ENCODE measurements at places on chromosomes 11 and 22.

DNA sequence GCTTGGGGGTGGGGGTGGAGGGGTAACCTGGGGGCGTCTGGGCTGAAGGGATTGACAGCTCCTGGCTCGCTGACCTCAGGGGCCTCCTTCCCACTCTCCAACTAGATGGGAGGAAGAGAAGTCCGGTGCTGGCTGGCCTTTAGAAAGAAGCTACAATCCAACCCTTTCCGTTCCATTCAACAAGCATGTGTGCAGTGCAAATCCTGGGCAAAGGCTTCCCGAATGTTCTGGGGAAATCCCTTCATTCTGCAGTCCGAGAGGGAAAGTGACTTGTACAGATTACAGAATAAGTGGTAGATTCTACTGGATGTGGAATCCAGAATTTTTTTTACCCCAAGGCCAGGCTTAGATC, 149.9 kb downstream of the FEZ1 start:
- DNase-seq = no peak

GRCh38 chr11:34445956-34446355, 7.2 kb downstream of the CAT start:
- DNase-seq = no peak

- no peak for DNase-seq
Measured at GRCh38 chr11:71170624-71171423, 81.6 kb downstream of the SHANK2 start.

GRCh38 chr11:124080327-124081001, 34.8 kb upstream of the VWA5A start:
- DNase-seq = no peak

GRCh38 chr11:68128682-68129327, 7.6 kb upstream of the CHKA start:
- no peak for DNase-seq

- no peak for DNase-seq
Measured at GRCh38 chr22:38942702-38943101, 14.7 kb upstream of the APOBEC3A start.

GRCh38 chr11:78815831-78816230, 241.2 kb upstream of the NARS2 start:
- DNase-seq = no peak

GRCh38 chr11:36251823-36252222, 37.4 kb downstream of the COMMD9 start:
- no peak for DNase-seq

DNA sequence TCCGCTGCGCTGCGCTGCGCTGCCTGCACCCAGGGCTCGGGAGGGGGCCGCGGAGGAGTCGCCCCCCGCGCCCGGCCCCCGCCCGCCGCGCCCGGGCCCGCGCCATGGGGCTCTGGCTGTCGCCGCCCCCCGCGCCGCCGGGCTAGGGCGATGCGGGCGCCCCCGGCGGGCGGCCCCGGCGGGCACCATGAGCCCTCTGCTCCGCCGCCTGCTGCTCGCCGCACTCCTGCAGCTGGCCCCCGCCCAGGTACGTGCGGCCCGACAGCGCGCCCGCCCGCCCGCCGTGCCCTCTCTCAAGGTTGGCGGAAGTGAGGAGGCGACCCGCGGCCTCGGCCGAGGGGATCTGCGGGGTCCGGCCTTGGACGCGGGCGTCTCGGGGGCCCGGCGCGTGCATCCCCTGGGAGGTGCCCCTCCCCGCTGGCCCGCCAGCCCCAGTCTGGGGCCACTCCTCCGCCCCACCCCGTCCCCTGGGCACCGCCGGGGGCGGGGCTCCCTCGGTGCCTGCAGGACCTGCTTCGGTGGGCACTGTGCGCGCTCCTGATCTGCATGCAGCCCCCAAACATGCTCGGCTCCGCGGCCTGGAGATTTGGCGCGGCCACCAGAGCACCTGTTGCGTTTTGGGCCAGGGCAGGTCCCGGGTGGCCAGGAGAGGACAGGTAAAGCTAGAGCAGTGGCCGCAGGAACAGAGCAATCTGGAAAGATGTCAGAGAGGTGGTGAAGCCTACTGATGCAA, 429 bp downstream of the VEGFB start:
- DNase-seq = peak; percentile 35

DNA sequence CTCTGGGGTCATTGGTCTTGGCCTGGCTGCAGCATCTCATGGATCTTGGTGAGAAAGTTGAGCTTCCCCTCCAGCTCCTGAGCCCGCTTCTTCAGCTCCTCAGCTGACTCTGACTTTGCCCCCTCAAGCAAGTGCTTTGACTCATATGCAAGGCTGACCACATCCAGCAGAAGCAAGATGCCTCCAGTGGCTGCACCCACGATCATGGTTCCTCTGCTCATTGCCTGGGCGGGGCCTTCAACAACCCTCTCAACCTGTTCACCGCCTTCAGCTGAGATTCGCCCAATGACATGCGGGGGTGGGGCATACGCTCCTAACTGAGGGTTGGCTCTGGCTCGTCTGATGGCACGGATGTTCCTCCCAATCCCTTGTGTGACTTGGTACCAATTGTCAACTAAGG, 11.9 kb downstream of the APOL2 start:
- DNase-seq = no peak

DNA sequence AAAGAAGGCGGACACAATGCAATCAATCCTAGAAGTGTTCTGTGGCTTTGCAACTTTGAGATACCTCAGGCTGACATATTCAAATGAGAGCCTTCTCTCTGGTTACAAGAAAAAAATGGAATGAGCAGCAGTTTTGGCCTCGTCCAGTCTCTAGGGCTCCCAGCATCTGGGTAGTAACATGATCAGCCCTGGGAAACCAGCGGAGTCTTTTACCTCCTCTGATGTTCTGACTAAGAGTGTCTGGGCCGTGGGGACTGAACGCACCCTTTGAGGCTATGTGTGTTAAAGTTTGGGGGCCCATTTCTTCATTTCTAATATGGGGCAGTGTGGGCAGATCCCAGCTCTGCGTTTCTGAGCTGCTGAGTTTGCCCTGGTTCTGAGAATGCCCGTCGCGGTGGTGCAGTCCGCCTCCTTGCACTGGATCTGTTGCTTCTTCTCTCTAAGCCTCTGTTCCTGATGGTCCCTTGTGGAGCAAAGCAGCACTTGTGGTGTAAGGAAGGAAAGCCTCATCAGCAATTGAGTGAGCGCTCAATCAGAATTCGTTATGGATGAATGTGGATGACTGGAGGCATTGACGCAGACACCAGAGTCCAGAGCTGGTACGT, 8.1 kb downstream of the PARVB start:
- DNase-seq = no peak

DNA sequence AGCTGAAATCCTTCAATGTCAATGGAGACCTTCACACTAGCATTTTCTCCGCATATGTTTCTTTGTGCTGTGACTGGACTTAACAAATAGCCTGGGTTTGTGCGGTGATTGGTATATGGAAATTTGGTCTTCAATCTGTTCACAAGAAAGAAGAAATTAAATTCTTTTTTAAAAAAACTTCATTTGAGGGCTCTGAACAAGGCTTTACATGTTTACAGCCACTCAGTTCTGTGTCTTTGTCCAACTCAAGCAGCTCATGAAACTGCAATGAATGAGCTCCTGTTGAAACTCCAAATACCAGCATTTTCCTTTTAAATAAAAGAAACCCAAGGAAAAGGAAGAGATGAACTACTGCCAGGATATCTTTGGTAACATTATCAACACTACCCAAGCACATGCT, 57.3 kb downstream of the PIK3C2A start:
- no peak for DNase-seq

- DNase-seq = no peak
Measured at GRCh38 chr11:88152381-88152780, 22.9 kb downstream of the RAB38 start.

- DNase-seq = no peak
Measured at GRCh38 chr11:4664183-4664582, 20.4 kb downstream of the OR51E1 start.

DNA sequence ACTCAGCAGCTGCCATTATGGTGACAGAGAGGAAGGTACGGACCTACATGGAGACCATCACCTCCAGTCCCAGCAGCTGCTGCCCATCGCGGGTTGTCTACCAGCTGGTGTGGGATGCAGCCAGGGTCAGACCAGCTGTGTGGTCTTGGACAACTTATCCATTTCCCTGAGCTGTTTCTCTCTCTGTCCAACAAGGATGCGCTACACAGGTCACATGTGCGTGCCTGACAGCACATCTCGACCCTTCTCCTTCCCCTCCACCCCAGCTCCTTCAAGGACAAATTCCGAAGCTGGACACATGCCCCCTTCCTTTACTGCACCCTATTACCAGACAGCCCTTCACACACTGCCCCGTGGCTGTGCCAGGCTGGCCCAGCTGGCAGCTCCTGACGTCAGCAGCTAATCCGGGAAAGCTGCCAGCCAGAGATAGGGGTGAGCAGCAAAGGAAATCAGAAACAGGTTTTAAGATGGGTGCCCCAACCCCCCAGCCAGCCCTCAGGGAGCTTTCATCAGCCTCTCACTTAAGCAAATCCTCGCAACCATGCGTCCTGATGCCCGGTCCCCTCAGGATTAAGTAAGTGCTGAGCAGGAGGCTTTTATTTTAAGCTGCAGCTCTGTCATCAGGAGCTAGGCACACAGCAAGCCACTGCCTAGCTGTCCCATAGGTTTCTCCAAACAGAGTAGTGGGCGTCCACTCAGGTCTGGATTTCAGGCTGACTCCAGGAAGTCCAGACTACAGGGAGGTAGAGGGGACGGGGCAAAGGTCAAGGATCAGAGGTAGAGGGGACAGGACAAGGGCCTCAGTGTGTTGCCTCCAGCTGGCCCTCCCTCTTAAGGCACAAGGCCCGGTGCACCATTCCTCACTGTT, 20.3 kb downstream of the TEF start:
- no peak for DNase-seq

GRCh38 chr11:58726737-58727414, 4.9 kb downstream of the GLYAT start:
- no peak for DNase-seq

GRCh38 chr11:65471447-65471891, 27.4 kb upstream of the MALAT1 start:
- no peak for DNase-seq

DNA sequence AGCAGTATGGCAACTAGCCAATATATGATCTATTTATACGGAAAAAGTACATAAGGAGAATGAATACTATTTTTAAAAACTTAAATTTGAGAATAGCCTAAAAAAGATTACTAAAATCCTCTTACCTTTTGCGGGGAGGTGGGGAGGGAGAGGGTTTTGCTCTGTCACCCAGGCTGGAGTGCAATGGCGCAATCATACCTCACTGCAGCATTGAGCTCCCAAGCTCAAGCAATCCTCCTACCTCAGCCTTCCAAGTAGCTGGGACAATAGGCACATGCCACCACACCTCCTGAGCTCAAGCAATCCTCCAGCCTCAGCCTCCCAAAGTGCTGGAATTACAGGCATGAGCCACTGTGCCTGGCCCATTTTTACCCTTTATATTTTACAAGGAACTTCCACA, 82.0 kb downstream of the TTC28 start:
- DNase-seq = no peak

- no peak for DNase-seq
Measured at GRCh38 chr11:90629229-90629806, 406.5 kb upstream of the CHORDC1 start.

GRCh38 chr11:121467965-121468364, 15.2 kb upstream of the SORL1-AS1 start:
- DNase-seq = peak; percentile 67

DNA sequence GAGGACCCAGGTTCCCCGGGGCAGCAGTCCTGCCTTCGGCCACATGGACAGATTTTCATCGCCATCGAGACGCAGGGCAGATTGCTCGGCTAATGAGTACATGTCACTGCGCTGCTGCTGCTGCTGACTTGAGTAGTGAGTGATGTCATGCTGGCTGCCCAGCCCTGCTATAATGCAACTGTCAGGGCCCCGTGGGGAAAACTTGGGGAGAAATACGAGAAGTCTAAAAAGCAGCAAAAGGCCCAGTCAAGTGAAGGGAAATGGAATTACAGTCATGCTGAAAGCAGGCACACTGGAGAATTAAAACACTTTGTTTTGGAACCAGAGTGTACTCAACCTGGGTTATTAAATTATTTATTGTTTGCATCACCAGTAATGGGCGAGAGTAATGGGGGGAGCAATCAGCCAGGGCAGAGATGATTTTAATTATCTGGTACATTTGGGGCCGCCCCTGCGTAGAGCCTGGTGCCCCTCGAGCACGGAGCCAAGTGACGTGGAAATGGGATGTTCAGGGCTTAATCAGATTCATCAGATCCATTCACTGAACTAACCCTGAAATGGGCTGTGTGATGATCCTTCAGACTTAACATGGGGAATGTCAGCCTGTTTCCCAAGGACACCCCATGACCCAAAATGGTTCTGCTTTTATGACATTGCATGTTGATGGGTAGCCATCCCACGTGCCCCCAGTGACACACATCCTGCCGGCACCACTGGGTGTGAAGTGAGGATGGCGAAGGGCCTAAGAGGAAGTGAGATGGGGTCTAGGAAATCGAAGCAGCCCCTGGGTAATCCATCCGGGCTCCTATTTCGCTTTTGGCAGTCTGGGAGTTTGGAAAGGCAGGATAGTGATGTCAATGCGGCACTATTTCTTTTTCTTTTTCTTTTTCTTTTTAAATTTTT, 241.6 kb upstream of the CADM1 start:
- DNase-seq = no peak

- DNase-seq = no peak
Measured at GRCh38 chr22:19962909-19963806, 21.5 kb upstream of the TXNRD2 start.

DNA sequence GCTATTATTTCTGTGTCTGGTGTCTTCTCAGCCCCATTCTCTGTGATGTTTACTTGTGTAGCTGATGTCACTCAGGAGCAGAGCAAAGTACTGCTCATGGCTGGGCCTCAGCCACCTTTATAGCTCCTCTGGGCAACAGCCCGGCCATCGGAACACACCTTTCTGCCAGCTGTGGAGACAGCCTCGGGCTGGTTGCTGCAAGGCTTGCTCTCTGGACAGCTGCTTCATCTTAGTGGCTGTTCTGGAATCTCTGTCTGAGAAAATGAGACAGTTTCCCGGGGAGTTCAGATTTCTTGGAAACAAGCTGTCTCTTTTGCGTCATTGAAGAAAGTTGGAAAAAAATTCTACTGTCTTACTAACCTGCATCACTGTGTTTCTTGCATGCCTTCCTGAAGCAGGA, 20.0 kb downstream of the THY1 start:
- no peak for DNase-seq

- DNase-seq = no peak
Measured at GRCh38 chr11:119416606-119417580, 6.1 kb downstream of the THY1 start.

DNA sequence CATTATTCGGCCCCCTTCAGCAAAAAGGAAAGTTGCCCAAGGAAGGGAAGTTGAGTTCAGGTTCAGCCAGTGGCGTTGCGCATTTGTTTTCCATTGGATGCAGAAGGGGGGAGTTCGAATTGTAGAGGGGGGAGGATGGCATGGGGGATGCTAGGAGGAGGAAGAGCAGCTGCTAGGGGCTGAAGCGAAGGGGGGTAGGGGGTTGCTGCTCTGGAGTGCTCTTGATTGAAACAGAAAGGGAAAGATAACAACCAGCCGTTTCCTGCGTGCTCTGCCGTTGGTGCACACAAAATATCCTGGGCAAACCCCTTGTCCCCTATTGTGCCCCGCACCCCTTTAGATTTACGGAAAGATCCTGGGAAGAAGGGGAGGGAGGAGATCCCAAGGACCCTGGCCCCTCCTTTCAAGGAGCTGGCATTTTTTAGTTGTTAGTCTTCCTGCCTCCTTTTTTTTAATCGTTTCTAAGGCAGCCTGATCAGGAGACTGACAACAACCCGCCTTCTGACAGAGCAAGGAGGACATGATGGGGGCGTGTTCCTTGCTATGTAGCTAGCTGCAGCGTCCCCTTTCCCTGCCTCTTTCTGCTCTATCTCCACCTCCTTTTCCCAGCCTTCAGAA, 2.1 kb downstream of the KMT2A start:
- peak; percentile 22 for DNase-seq

GRCh38 chr11:89613911-89614310, 96.2 kb upstream of the TRIM77 start:
- no peak for DNase-seq
